CD4-positive, CD25-positive, alpha-beta regulatory T cell (primary cell): ENCODE measurements at places on chromosomes 12 and 14.

DNA sequence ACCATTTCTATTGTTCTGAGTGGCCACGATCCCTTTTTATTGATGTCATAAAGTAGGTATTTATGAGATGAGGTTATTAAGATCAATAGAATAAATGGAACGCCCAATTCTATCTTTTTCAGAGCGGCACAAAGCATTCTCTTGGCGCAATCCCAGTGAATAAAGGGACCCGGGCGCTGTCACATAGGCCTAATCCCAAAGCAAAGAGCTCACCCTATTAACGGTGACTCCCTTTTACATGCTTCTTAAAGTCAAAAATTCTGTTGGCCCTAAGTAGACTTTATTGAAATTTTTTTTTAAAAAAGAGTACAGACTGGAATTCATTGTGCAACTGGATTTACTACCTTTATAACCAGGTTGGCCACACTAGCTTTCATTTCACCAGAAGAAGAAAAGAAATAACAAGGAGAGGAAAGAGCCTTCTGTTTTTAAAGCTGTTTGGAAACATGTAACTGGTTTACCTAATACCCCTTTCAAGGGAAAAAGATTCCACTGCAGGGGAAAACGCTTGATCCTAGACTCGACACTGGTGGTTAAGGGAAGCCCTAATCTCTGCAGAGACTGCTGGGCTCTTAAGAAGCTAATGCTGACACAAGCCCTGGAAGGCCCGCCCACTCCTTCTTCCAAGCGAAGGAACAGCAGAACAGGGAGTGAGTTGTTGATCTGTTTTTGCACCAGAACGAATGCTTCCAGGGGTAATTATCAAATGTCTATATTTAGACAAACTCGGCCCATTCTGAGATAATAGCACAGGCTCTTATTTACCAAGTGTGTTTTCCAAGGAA, 381.2 kb downstream of the BCL11B start:
- DNase-seq, result no peak

GRCh38 chr14:102602421-102603292, 10.2 kb downstream of the RCOR1 start:
- DNase-seq, result no peak

GRCh38 chr14:30223385-30223785, 295.7 kb upstream of the PRKD1 start:
- no peak for DNase-seq

DNA sequence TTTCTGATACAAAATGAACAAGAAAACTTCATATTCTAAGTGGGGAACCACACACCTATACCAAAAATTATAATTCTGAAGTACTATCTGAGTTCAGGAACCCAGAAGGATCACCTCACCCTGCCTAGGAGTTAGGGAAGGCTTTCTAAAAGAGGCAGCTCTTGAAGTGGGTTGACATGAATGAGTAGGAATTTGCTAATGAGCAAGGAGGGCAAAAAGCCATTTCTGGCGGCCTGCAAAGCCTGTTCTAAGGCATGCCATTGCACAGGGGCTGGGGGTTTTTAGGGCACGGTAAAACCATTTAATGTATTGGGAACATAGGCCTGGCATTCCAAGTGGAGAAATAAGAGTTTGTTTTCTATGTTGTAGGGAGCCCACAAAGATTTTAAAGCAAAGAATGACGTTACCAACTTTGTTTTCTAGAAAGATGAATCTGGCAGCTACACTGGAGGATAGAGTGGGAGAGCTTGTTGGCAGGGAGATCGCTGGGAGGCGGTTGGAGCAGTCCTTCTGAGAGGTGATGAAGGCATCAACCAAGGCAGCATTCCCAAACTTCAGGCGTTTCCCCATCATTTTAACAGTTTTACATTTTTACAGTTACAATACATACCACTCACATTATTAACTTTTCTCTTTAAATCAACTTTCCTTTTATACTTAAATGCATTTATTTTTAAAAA, 14.1 kb downstream of the IFT43 start:
- DNase-seq, result no peak

DNA sequence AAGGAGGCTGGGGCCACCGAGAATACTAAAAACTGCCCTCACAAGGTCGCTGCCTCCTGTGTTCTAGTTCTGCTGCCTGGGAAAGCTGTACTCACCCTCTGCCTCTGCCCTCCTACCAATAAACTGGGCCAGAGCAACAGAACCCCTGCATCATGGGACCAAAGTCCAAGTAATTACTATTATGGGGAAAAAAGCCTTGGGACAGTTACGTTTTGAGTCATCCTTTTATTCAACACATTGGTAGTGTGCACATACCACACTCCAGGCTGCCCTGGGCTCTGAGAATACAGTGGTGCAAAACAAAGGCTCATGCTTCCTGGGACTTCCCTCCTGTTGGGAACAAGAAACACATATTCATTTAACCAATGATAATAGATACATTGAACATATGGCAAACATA, 49.0 kb downstream of the CACNA1C start:
- DNase-seq, result no peak

GRCh38 chr14:101962503-101962874, 1.9 kb upstream of the DYNC1H1 start:
- no peak for DNase-seq

DNA sequence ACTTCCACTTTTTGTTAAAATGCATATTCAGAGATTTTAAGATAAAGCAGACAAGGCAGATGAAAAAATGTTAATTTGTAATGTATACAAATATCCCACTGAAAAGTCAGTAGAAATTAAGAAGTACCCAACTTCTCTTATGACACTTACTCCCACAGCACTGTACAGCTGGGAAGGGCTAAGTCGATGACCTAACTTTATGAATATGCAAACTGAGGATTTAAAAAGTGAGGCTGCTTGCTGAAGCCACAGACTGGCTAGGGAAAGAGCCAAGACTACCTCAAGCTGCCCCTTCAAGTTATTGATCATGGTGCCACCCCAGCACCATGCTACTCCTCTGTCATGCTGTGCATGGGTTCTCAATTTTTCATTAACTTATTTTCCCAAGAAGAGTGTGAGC, 17.0 kb downstream of the PPM1H start:
- no peak for DNase-seq

DNA sequence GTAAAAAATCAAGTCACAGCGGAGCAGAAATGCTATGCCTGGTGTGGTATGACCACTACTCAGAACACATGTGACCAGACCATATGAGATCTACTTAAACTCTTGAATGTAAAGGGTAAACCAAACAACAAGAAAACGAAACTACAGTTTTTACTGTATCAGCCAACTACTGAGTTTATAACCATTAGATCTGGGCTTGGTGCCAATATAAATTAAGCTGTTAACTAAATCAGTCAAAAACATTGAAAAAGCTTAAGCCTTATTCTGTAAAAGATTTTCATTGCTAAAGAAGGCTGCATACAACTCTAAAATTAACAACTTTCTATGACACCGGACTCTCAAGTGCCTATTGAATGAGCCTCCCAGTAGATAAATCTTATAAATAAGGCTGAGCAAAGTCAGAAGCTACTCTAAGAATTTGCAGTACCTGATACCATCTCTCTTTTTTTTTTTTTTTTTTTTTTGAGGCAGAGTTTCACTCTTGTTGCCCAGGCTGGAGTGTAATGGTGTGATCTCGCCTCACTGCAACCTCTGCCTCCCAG, 35.4 kb downstream of the SPTLC2 start:
- DNase-seq, result peak; percentile 54

DNA sequence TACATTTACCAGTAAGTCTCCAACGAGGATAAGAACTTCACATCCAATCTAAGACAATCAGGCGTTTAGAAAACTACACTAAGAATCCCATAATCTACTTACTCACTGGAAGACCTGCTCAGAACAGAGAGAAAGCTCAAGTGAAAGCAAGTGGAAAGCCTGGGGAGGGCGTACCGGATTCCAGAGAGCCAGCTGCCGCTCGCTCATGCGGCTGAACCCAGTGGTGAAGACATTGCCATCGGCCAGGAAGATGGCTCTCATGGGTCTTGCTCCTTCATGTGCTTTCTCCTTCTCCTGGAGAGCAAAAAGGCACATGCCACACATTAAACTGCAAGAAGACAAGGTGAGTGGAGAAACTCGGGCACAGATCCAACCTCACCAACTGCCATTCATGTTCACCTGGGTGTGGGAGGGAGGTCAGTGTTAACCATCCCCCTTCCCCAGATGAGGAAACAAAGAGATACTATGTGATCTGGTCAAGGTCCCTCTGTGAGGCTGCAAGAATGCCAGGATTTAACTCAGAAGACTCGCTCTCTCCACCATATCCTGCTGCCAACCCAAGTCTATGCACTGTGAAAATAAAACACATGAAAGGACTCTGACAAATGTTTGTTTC, 23.5 kb upstream of the SELPLG start:
- no peak for DNase-seq

DNA sequence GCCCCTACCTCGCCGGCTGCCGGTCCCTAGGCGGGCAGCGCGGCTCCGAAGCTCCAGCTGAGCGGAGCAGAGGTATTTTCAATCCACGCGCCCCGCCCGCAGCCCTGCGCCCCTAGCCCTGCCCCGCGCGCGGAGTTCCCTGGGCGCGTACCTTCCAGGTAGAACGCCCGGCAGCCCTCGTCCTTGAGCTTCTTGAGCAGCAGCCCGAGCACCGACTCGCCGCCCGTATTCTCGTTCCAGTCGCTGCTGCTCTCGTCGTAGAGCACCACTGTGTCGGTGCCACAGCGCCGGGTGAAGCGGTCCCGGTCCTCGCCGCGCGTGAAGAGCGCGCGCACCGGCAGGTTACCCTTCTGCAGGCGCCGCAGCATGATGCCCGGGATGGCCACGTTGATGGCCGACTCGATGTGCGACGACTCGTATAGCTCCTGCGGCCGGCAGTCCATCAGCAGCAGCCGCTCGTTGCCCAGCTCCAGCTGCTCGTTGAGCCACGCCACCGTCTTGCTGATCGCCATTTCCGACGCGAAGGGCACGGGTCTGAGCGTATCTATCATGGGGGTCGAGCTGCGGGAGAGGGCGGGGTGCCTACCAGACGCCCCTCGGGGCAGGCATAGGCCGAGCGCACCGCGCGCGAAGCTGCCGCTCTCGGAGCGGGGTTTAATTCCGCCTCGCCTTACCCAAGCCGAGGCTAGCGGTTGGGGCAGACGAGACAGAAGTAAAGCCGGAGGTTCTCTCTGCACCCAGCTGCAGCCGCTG, 636 bp downstream of the DUSP6 start:
- DNase-seq, result peak; percentile 50

GRCh38 chr12:65681226-65681625, 143.1 kb upstream of the HMGA2 start:
- DNase-seq, result no peak

DNA sequence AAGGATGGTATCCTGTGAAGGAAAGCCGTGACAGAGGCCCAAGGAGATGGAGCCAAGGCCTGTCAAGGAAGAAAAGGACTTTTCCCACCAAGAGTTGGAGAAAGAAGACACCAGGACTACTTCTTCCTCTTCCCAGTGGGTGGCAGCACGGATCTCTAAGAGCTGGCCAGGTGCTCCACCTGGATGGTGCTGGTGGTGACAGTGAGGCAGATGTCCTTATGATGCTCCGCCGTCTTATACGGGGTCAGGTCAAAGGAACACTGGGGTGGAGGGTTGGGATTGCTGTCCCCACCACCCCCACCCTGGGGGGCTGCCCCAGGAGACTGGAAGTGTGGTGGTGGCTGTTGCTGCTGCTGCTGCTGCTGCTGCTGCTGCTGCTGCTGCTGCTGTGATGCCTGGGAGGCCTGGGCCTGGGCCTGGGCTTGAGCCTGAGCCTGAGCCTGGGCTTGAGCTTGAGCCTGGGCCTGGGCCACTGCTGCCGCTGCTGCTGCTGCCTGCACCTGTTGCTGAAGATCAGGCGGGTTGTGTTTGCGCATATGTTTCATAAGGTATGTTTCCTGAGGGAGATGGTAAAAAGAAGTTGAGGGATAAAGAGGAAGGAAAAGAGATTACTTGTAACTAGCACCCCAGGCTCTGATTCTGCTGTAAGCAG, 4.8 kb upstream of the ING4 start:
- no peak for DNase-seq

GRCh38 chr12:67263471-67263870, 5.7 kb upstream of the CAND1 start:
- DNase-seq, result no peak

GRCh38 chr14:54890788-54891187, 11.8 kb downstream of the GCH1 start:
- DNase-seq, result no peak

GRCh38 chr12:49334226-49334625, 2.8 kb downstream of the C1QL4 start:
- no peak for DNase-seq

GRCh38 chr12:26696048-26696612, 136.9 kb downstream of the ITPR2 start:
- no peak for DNase-seq

DNA sequence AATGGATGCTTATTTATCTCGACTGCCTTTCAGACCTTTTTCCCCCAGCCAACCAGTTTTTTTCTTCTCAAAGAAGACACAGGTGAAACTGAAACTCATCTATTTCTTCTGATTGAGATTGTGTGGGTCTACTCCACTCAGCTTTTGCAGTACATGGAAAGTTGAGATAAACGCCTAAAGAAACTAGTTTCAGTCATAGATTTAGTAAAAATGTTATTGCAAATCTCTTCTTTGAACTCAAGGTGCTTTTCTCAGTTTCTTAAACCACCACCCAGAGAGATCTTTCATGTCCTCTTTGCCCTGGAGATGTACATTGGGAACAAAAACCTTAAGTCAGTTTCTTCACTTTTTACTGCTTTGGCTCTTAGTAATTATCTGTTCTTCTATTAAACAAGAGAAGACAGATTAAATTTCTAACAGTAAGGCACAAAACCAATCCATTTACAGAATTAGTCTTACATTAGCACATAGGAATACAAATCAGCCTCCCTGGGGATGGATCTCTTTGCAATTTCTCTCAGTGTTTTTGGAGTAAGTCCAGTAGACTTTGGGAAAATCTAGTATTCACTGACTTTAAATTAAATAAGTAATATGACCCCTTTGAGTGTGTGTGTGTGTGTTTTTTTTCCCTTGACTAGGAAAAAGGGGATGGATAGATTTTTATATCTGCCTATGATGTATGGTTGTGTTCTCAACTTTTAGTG, 11.6 kb downstream of the FBXW8 start:
- DNase-seq, result no peak

- peak; percentile 12 for DNase-seq
These were observed 582 bp downstream of the SGPP1 start for GRCh38 chr14:63727231-63727735.

GRCh38 chr14:99774556-99775307, 18.5 kb upstream of the EML1 start:
- DNase-seq, result no peak

GRCh38 chr12:4829161-4829792, 80.4 kb upstream of the KCNA1 start:
- peak; percentile 88 for DNase-seq
